ENCODE measurements at places on chromosomes 7 and 10. TPM values are rescaled to one million over a fixed set of nuclear protein-coding genes. Genes with fewer than 3 reads are reported as not detected.

Gene PRSS1
- total RNA-seq = not detected

Gene PITX3
- 0.17 TPM for total RNA-seq

Gene SRRM3
- 2.8 TPM for total RNA-seq

Gene BEND7
- total RNA-seq = 1.0 TPM

Gene PDCD11
- total RNA-seq = 25.5 TPM

Gene ANKRD61
- total RNA-seq = not detected

Gene C10orf71
- total RNA-seq = not detected

Gene ZNF716
- total RNA-seq = not detected

Gene IFIT1B
- total RNA-seq = not detected

Gene LRRC4
- total RNA-seq = 0.33 TPM

Gene ASZ1
- not detected for total RNA-seq

Gene EN2
- not detected for total RNA-seq

Data from smooth muscle cell of trachea (primary cell).